ENCODE measurements at places on chromosomes 7 and 10.

DNA sequence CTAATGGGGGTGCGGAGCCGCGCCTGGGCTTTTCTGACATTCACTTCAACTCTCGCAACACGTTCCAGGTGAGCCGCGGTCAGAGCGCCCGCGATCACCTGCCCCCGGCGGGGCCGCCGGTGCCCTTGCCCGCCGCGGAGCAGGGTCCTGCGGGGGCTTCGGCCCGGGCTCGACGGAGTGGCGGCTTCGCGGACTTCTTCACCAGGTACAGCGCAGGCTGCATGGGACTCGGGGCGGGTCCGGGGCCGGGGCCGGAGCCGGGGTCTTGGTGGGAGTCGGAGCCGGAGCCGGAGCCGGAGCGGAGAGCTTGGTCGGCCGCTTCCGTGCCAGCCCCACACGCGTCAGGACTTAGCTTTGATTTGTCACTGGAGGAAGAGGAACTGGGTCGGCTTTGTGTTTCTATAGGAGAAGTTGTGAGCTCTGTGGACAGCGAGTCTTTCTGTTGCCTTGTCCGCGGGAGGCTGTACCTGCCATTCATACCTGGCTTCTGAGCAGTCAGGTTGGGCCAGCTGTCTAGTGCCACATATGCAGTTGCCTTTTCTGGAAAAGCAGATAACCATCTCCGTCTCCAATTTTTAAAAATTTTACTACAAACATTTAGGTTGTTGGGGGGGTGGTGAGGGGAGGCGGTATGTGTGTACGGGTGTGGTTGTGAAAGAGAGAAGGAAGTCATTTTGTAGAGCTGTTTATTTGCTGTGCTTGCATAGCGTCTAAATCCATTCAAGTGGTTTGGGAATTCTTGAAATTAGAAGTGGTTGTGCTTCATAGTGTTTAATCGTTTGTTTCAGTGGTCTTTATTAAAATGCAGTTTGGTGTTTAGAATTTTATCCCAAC is 1.3 kb downstream of the TBC1D12 start:
- peak; percentile 74 for DNase-seq

DNA sequence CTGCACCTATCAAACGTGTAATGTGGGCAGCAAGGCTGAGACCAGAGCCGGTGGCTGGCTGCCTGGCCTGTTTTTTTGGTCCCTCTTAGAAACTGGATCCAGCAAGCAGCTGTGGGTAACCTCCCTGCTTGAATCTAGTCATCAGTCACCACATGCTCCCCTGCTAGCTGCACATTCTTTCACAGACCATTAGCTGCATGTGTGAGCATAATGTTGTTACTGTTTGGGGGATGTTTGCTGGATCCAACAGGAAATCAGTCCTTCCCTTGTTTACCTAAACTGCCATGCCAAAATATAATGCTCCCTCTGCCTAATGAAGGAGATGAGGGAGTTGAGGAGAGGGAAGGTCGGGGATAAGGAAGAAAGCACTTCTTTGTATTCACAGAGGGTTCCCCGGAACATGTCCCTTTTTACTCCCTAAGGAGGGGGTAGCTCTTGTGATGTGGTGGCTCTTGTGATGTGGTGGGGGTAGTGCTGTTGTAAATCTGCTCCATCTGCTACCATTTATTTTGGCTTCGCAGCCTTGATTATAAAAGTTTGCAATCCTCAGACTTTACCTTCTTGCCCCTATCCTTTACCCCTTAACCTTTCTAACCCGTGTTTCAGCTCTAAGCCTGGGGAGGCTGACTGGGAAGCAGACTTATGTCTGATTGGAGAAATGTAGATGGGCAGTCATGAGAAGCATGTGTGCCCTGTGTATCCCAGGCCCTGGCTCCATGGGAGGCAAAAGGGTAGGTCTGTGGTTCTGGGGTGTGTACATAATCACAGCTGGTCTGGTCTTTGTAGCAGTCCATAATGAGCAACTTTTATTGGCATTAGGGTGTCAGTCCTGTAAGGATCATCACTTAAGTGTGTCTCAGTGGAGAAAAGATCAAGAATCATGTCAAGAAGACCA is 20.8 kb downstream of the LOXL4 start:
- peak; percentile 68 for DNase-seq

- no peak for DNase-seq
Observed at GRCh38 chr7:150992833-150993302, 2.1 kb downstream of the NOS3 start.

DNA sequence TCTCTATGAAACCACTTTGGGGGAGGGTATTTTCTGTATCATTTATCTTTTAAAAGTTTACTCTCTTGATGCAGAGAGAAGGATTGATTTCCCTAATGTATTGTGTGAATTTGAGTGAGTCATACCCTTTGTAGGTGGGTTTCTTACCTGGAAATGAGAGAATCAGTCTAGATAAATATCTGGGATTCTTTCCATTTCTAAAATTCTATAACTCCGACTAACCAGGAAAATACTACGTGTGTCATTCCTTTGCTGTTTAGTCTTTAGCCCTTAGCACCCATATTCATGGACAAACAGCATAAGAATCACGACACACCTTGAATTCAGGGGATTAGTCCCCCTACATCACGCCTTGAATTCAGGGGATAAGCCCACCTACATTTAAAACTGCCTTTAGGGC is 139.1 kb downstream of the GATA3 start:
- DNase-seq, result no peak

DNA sequence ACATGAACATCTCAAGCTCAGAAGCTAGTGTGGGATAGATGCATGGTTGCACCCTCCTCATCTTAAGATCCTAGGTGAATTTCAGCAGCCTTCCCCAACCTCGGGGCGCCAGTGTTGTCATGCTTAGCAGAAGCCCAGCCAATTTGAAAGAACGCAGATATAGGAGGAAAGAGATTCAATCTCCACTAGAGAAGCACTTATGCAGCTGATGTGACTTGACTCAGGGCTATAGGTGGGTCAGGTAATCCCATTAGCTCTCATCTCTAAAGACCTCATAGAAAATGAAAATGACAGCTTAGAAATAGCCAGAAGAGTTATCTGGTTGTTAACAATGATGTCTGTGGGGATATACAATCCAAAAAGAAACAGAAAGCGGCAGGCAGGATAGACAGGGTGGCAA is 310.5 kb downstream of the GPAM start:
- no peak for DNase-seq

DNA sequence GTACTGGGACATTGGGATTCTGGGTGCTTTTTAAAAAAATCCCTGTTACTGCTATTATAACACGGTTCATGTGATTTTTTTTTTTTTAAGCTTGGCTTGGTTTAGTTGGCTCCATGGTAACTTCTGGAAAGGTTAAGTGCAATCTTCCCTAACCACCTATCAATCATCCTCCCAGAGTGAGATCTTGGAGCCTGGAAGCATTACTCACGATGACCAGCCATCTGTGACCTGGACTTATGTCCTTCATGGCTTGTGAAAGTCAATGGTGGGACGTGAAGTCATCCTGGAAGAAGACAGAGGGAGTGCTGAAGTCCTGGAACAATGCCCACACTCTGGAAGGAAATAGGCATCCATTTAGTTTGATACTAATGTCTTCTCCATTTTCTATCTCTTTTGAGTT is 135.5 kb upstream of the FRMD4A start:
- peak; percentile 46 for DNase-seq

DNA sequence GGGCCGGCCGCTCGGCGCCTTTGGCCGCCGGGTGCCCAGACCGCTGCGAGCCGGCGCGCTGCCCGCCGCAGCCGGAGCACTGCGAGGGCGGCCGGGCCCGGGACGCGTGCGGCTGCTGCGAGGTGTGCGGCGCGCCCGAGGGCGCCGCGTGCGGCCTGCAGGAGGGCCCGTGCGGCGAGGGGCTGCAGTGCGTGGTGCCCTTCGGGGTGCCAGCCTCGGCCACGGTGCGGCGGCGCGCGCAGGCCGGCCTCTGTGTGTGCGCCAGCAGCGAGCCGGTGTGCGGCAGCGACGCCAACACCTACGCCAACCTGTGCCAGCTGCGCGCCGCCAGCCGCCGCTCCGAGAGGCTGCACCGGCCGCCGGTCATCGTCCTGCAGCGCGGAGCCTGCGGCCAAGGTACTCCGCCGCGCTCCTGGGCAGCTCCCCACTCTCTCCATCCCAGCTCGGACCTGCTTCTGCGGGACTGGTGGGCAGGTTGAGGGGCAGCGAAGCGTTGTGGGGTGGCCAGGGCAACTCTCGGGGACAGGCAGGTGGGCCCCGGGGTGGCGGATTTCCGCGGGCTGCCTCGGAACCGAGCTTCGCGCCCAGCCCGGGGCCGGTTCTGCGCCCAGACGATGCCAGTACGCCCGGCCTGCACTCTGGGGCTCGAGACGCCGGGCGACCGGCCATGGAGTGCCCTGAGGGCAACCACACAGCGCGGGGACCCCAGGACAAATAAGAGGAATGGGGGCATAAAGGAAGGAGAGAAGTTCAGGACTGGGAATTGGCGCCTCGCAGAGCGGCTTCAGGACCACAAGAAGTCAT is 578 bp downstream of the HTRA1 start:
- no peak for DNase-seq

DNA sequence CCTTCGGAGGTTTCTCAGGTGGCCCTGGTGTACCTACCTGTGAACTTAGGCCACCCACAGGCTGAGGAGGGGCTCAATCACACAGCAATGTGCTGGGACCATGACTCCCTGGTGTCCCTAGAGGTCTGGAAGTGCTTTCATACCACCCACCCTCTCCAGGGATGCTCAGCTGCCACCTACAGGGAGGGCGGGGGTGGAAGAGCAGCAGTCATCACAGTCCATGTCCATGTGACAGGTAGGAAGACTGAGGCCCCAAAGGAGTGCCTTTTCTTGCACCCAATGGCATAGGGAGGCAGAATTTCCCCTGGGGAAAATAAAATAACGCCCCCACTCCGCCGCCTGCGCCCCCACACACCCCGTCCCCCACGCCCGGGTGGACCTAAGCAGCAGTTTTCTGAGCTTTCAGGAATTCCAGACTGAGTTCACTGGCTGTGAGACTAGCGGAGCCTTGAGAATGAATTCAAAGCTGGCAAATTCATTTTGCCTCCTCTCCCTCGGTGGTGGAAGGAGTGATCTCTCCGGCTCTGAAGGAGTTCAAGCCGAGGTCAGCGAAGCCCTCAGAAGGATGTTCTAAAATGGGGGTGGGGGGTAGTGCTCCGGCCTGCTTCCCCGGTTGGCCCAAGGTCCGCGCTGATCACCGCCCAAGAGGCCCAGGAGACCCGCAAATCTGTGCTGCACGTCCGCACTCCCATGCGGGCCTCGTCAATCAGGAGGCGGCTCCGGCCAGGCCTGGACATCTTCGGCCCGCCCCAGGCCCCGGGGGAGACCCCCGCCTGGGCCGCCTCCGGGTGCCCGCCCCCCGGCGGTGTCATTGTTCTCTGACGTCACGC is 2.1 kb upstream of the ZMIZ1 start:
- DNase-seq, result no peak

- DNase-seq, result peak; percentile 59
Observed at GRCh38 chr10:114504769-114505579, 100.7 kb upstream of the AFAP1L2 start.

GRCh38 chr10:27715505-27715904 is 30.1 kb downstream of the MKX start:
- DNase-seq, result no peak

DNA sequence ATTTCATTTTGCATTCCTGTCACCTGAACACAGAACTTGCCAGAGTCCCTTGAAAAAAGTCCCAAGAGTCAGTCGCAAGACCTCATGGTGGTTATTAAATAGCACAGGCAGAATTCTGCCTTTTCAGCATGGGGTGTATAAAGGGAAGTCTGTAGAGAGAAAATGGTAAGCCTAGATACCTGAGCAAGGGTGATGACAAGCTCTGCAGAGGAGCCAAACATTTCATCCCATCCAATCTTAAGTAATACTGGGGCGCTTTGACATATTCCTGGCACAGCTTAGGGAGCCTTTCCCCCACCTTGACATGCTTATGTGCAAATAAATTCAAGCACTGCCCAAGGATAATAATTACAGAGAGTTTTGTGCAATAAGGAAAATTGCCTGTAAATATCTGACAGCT is 213.0 kb downstream of the INHBA start:
- DNase-seq, result no peak

- DNase-seq, result no peak
Observed at GRCh38 chr7:130904792-130905191, 170.8 kb upstream of the KLF14 start.

DNA sequence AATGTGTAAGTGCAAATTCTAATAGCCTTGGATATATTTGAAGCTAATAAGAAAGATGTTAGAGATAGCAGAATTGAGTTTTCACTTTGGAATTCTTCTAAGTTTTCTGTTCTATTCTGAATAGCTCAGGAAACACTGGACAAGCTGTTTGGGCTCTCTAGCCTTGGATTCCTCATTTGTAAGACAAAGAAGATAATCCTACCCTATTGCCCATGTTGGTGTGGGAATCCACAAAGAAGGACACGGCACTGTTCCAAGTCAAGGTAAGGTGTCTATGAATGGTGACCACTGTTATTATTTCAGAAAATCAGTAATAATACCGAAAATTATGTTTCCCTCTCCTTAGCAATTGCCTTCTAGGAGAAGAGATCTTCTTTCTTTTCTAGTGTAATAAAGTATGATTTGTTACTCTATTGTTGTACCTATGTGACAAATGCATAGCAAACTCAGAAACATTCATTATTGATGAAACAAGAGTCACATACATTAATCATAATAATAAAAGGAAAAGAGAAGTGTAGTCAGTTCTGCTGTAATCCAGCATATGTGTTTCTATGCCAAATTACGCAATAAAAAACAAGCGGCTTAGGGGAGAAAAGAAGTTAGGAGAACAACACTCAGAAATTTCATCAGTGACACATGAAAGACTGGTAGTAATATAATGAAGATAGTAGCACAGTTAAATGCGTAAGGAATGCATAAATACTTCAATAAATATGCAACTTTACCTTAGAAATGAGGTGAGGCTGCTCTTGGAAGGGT is 1012.3 kb upstream of the PHF14 start:
- no peak for DNase-seq

GRCh38 chr7:134903073-134903790 is 83.1 kb upstream of the AGBL3 start:
- DNase-seq, result no peak

- DNase-seq, result no peak
Observed at GRCh38 chr10:121478556-121478955, 119.7 kb downstream of the FGFR2 start.

GRCh38 chr10:66980246-66980815 is 54.5 kb downstream of the LRRTM3 start:
- no peak for DNase-seq

DNA sequence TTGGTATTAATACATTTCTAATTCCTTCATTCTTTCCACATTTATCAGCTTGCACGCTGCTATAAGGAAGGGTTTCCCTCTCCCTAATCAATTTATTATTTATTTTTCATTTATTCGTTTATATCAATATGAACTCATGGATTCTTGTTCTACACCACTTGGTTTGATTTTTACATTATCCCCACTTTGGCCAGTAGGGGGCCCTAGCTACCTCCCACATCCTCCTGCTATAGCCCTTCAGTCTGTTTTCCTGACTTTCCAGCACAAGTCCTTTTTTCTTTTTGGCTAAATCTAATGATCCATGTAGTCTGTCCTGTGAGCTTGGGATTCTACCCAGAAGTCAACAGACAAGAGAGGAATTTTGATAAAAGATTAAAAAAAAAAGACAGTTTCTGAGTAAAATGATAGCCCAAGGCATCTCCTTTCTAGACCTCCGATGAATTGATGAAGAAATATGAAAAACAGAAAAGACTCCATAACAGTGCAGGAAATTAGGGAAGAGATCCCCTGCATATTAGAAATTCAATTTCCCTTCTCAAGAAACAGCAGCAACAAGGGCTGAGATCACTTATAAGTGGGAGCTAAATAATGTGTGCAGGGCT is 47.7 kb downstream of the LYZL2 start:
- no peak for DNase-seq

- DNase-seq, result no peak
Observed at GRCh38 chr7:95368235-95368634, 27.9 kb downstream of the PON3 start.

GRCh38 chr10:3902809-3903410 is 117.9 kb upstream of the KLF6 start:
- DNase-seq, result no peak

All from left hindlimb (tissue), 1 donor.